ENCODE measurements at places on chromosomes 6 and 20. TPM values are rescaled to one million over a fixed set of nuclear protein-coding genes. Genes with fewer than 3 reads are reported as not detected.

The IGF2R gene
- total RNA-seq, result 94.4 TPM

The PHACTR3 gene
- 0.57 TPM for total RNA-seq

The COL9A1 gene
- not detected for total RNA-seq

The SRSF3 gene
- total RNA-seq, result 438 TPM
